ENCODE measurements at places on chromosomes 11 and 22.

GRCh38 chr11:120752668-120753067 is 241.1 kb downstream of the GRIK4 start:
- no peak for DNase-seq

GRCh38 chr11:18768472-18768901 is 23.1 kb downstream of the PTPN5 start:
- no peak for DNase-seq

- DNase-seq: no peak
Observed at GRCh38 chr11:34488855-34489557, 24.6 kb downstream of the ELF5 start.

- no peak for DNase-seq
Observed at GRCh38 chr11:68692871-68693483, 8.6 kb downstream of the GAL start.

DNA sequence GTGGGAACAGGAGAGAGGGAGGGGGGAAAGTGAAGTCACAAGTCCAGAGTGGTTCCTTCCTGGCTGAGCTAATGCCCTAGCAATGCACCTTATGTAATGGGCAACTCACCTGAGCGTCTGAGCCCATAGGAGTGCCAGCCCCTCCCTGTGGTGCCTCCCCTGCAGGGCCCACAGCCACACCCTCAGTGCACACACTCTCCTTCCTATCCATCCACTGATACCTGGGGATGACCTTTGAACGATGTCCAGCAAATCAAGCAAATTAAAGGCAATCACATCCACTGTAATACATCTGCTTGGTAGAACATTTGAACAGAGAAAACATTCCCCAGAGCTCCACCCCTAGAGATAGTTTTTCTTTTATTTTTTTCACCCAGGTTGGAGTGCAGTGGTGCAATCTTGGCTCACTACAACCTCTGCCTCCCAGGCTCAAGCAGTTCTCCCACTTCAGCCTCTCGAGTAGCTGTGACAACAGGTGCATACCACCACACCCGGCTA is 19.6 kb upstream of the MICAL2 start:
- DNase-seq: no peak

All from astrocyte (in vitro differentiated cells and primary cell).